ENCODE measurements at places on chromosomes 1 and 21. TPM values are rescaled to one million over a fixed set of nuclear protein-coding genes. Genes with fewer than 3 reads are reported as not detected.

The LEMD1 gene
- not detected for polyA plus RNA-seq

The TINAGL1 gene
- polyA plus RNA-seq, result 9.7 TPM

The KCNK2 gene
- polyA plus RNA-seq, result 1.3 TPM

The HAO2 gene
- polyA plus RNA-seq, result not detected

The CFHR5 gene
- not detected for polyA plus RNA-seq

The BACE2 gene
- polyA plus RNA-seq, result 4.6 TPM

Measured in brain (organoid and tissue), 16 donors.